Spinal cord (tissue), 10 donors: ENCODE measurements at places on chromosomes 7 and 10.

GRCh38 chr10:21570761-21571521, 36.9 kb downstream of the MLLT10 start:
- H3K4me1 ChIP-seq, result no peaks in the 10 kb centered on the region
- no peak for DNase-seq
- H3K4me3 ChIP-seq, result no peak overlapping the region
- H3K27me3 ChIP-seq, result no peaks in the 10 kb centered on the region
- H3K36me3 ChIP-seq, result peaks cover 7% of the 10 kb centered on the region

DNA sequence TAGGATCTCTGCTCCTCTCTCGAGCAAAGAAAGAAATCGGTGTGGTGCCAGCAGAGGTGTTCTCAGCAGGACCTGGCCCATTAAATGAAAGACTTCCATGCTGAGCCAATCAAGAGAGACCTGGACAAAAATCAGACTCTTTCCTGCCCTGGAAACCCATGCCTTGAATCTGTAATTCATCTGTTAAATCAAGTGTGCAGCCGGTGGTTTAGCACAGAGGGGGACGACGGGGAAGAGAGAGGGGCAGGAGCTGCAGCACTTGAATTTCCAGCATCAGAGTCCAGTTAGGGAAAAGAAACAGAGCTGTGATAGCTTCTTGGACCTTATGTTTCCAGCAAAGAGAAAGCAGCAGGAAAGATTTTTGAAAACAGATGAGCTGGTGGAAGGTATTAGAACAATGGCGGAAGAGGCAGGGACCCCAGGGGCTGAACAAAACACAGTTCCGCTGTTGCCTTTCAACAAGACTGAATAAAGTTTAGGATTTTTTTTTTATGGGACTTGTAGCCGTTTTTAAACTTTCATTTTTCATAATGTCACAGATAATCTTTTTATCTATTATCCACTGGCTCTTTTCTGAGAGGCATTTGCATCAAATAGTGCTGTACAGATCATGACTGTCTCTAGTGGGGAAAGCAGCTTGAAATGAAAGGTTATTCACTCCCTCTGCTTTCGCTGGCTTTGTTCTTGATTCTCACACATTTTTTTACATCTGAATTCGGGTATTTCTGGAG, 543.6 kb upstream of the GALNT17 start:
- H3K36me3 ChIP-seq, result no peaks in the 10 kb centered on the region
- no peak overlapping the region for H3K4me3 ChIP-seq
- no peak for DNase-seq
- H3K4me1 ChIP-seq, result peaks cover 39% of the 10 kb centered on the region
- H3K27ac ChIP-seq, result no peak overlapping the region

DNA sequence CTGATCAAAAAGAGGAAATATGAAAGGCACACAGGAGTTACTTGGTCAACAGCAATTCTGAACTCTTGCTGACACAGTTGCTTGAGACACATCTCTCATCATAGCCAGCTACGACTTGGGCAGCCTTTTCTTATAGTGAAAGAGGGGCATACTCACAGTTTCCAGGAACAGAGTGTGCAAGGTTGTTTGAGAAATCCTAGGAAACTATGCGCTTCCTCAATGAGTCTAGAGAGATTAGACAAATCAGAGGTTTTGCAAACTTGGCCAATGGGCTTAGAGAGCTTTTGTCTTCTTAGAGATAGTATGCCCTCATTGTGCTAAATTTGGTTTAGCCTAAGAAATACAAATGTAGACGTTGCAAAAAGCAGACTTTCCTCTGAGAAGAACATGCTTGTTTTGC, 370.4 kb downstream of the HGF start:
- no peaks in the 10 kb centered on the region for H3K36me3 ChIP-seq
- H3K4me3 ChIP-seq, result no peak overlapping the region
- H3K27ac ChIP-seq, result no peak overlapping the region
- H3K4me1 ChIP-seq, result no peaks in the 10 kb centered on the region

DNA sequence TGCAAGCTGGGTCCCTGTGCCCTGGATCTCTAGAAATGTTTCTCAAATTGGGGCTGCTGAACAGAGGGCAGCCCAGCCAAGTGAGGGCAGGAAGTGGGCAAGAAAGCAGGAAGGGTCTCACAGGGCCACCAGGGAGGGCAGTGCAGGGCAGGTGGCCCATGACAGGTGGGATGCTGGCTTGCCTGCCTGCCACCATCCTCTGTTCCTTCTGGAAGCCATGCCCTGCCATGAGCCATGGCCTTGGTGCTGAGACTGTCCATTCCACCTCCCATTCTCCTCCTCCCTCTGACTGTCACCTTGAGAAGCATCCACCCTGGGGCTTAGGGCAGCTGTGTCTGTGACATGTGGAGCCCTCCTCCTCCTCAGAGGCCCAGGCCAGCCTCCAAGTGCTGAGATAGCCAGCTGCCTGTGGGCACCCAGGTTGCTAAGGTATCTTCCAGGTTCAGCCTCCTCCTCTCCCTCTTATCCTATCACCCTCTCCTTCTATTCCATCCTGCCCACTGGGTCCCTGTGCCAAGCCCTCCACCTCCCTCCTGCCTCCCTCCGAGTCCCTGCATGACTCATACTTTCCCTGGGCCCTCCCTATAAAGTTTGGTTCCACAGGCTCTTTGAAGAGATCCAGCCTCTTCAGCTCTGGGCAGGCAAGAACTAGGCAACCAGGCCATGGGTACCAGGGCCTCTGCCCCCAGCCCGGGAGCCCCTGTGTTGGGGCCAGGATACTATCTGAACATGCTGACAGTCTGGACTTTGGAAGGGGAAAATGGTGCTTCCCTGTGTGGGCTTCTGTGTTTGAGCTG, 1.3 kb downstream of the VSIR start:
- H3K4me3 ChIP-seq, result peak overlapping the region; percentile 49
- peaks cover 52% of the 10 kb centered on the region for H3K4me1 ChIP-seq
- DNase-seq, result no peak
- H3K27ac ChIP-seq, result no peak overlapping the region

- no peaks in the 10 kb centered on the region for H3K27me3 ChIP-seq
- no peaks in the 10 kb centered on the region for H3K36me3 ChIP-seq
- no peak for DNase-seq
- H3K27ac ChIP-seq, result peak overlapping the region; percentile 73
- peaks cover 12% of the 10 kb centered on the region for H3K4me1 ChIP-seq
These were observed 471 bp upstream of the TOMM7 start for GRCh38 chr7:22823142-22823497.

GRCh38 chr7:151089893-151090730, 3.8 kb downstream of the AGAP3 start:
- DNase-seq, result no peak
- no peak overlapping the region for H3K4me3 ChIP-seq
- peak overlapping the region; percentile 73 for H3K27ac ChIP-seq
- no peaks in the 10 kb centered on the region for H3K27me3 ChIP-seq
- H3K4me1 ChIP-seq, result peaks cover 55% of the 10 kb centered on the region
- peaks cover 41% of the 10 kb centered on the region for H3K36me3 ChIP-seq

DNA sequence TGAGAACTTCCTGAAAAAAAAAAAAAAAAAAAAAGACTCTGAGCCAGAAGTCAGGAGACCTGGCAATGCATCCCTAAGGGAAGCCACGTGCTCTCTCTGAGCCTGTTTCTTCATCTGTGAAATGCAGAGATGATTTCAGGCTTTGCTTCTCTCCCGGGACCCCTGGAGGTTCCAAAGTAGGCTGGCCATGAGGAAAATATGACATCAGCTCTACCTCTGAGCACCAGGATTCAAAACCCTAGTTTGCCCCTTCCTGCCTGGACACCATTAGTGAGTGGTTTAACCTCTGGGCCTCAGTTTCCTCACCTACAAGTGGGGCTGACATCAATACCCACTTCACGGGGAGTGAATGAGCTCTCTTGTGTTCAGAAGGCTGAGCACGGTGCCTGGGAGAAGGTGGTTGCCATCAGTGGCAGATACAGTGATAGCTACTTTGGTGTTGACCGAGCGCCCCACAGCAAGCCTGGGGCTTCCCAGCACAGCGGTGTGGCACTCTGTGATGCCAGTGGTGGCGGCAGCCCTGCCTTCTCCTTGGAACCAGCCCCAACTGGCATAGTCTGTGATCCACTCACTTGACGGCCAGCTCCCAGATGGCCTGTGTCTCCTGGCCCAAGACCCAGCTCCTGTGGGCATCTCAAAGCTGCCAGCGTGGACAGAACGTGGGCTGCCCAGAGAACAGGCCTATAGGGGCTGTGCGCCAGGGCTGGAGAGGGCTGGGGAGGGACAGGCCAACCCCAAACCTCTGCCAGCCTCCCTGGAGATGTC, 153.1 kb upstream of the UNC5B start:
- DNase-seq, result no peak
- H3K27me3 ChIP-seq, result no peaks in the 10 kb centered on the region
- no peaks in the 10 kb centered on the region for H3K36me3 ChIP-seq
- peaks cover 41% of the 10 kb centered on the region for H3K4me1 ChIP-seq
- H3K27ac ChIP-seq, result no peak overlapping the region
- H3K4me3 ChIP-seq, result no peak overlapping the region

DNA sequence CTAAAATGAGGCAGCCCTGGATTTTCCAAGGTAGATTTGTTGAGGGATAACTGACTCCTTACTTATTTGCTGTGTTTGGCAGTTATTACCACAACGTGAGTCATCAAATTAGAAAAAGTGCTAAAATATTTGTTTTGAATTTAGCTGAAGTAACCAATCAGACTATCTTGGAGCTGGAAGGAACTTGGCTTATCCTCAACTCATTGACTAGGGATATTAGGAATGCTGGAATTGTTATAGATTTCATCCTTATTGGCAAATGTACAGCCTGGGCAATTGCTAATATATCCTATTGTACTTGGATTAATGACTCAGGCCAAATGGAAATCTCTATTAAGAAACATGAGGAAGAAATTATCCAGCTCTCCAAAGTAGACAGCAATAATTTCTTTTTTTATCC, 1189.0 kb upstream of the LRRN3 start:
- no peaks in the 10 kb centered on the region for H3K27me3 ChIP-seq
- no peaks in the 10 kb centered on the region for H3K4me1 ChIP-seq
- no peak overlapping the region for H3K27ac ChIP-seq
- no peaks in the 10 kb centered on the region for H3K36me3 ChIP-seq
- DNase-seq, result no peak
- H3K4me3 ChIP-seq, result no peak overlapping the region

- peaks cover 21% of the 10 kb centered on the region for H3K4me1 ChIP-seq
- no peak overlapping the region for H3K27ac ChIP-seq
- H3K4me3 ChIP-seq, result peak overlapping the region; percentile 41
- DNase-seq, result no peak
- H3K27me3 ChIP-seq, result peaks cover 4% of the 10 kb centered on the region
These were observed 779 bp downstream of the FAM241B start for GRCh38 chr10:69630651-69631400.

GRCh38 chr10:125699562-125700143, 16.7 kb upstream of the TEX36 start:
- H3K4me1 ChIP-seq, result no peaks in the 10 kb centered on the region
- no peak overlapping the region for H3K4me3 ChIP-seq
- H3K27ac ChIP-seq, result no peak overlapping the region
- H3K36me3 ChIP-seq, result no peaks in the 10 kb centered on the region
- DNase-seq, result no peak

DNA sequence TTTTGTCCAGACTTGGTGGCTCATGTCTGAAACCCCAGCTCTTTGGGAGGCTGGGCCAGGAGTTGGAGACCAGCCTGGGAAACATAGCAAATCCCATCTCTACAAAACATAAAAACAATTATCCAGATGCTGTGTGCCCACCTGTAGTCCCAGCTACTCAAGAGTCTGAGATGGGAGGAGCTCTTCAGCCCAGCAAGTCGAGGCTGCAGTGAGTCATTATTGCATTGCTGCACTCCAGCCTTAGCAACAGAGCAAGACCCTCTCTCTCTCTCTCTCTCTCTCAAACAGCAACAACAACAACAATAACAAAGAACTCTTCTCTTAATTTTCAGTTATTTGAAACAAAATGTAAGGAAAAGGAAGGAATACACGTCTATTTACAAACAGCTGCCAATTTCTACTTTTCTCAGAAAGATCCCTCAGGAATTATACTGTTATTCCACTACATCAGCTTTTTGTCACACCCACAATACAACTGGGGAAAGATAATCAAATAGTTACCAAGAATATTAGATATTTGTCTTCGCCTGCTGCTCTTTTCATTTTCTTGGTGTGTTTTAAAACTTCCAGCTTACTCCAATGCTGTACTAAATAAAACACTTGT, 5.1 kb upstream of the TSPAN12 start:
- H3K27ac ChIP-seq, result no peak overlapping the region
- no peak for DNase-seq
- no peaks in the 10 kb centered on the region for H3K27me3 ChIP-seq
- H3K36me3 ChIP-seq, result no peaks in the 10 kb centered on the region
- no peaks in the 10 kb centered on the region for H3K4me1 ChIP-seq
- H3K4me3 ChIP-seq, result no peak overlapping the region
